ENCODE measurements at places on chromosomes 5 and 9.

- DNase-seq: no peak
Measured at GRCh38 chr5:150262502-150262901, 27.1 kb downstream of the CAMK2A start.

DNA sequence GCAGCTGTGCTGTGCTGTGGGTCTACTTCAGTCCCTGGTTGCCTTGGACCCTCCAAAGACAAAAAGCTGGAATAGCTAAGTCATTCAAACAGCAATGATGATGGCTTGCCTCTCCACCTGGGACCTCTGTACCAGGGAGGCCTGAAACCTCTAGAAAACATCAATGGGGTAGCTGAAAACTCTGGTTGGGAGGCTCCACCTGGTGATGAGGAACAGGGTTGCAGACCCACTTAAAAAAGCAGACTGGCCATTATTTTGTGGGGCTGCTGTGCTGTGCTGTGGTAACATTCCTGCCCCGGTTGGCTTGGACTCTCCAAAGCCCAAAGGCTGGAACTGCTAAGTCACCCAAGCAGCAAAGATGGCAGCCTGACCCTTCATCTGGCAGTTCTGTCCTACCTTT is 839.3 kb upstream of the ARRDC3 start:
- DNase-seq: no peak

DNA sequence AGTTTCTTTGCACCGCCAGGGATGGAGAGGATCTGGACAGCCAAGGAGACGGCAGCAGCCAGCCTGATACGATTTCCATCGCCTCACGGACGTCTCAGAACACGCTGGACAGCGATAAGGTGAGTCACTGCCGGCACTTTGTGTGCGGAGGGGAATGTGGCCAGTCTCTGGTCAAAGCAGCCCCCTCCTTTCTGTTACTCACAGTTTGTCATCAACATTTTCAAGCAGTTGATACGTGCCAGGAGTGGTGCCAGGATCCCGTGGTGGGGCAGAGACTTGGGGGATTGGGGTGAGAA is 175.1 kb upstream of the OTULINL start:
- no peak for DNase-seq

DNA sequence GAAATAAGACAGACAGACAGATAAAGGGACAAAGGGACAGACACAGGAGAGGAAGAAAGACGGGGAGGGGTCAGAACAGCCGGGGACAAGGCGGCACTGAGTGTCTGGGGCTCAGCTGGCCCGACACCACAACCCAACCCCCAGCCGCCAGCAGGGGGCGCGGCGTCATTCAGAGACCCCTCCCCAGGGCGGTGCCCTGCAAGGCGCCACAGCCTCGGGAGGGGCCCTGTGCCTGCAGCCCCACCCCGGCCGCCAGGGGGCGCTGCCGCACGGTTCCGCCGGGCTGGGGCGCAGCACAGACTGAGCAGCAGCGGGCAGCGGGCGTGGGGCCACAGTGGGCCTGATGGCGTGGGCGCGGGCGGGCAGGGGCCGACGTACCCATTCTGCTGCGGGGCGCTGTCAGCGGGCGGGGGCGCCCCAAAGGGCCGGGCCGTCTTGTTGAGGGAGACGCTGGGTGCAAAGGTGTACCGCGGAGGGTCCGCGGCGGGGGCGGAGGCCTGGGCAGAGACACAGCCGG is 5.9 kb downstream of the PDLIM7 start:
- DNase-seq: no peak

GRCh38 chr9:129568560-129569501 is 52.1 kb downstream of the C9orf50 start:
- no peak for DNase-seq

DNA sequence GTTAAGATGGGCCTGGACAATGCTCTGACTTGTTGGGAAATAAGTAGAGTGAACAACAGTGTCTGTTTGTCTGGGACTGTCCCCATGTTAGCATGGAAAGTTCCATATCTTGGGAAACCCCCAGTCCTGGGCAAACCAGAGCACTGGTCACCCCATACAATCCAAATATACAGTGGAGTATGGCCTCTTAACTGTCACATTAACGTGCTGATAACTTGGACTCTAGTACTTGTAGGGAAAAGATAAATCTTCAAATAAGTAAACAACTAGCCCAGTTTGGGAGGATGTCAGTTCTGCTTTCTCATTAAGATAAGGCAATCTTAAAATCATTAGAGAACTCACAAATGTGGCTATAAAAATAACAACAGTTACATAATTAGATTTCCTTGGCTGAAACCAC is 47.6 kb upstream of the JAK2 start:
- no peak for DNase-seq

- DNase-seq: no peak
Measured at GRCh38 chr5:160281275-160281674, 31.1 kb downstream of the CCNJL start.

DNA sequence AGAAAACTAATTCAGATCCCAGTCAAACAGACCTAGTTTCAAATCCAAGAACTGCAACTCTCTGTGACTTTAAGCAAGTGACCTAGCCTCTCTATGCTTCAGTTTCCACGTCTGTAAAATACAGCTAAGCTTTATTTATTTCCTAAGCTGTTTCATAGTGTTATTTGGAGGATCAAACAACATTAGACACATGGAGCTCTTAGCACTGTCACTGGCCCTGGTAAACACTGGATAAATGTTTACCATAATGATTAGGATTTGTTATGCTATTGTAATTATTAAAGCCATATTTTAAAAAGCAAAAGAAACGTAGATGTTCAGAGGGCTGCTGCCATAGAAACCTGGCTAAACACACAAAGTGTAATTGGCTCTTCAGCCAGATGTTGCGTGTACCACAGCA is 26.6 kb upstream of the C5orf58 start:
- DNase-seq: no peak

DNA sequence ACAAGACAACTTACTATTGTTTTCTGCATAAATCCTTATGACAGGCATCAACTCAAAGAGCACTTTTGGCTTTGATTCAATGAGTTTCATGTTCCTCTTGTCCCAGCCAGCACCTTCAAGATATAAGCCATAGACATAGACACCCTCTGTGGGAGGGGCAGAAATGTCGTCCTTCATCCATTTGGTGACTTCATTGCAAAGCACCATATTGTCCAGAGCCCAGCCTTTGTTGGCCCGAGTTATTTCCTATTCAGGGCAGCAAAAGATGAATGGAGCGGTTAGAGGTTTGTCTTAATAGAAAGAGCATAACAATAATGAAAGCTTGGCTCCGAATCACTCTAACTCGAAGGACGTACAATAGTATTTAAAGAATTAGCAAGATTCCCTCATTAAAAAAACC is 243.9 kb downstream of the DNAH5 start:
- DNase-seq: no peak

- DNase-seq: no peak
Measured at GRCh38 chr5:126513302-126513701, 81.7 kb downstream of the ALDH7A1 start.

GRCh38 chr5:82298668-82299067 is 20.5 kb upstream of the RPS23 start:
- DNase-seq: no peak

DNA sequence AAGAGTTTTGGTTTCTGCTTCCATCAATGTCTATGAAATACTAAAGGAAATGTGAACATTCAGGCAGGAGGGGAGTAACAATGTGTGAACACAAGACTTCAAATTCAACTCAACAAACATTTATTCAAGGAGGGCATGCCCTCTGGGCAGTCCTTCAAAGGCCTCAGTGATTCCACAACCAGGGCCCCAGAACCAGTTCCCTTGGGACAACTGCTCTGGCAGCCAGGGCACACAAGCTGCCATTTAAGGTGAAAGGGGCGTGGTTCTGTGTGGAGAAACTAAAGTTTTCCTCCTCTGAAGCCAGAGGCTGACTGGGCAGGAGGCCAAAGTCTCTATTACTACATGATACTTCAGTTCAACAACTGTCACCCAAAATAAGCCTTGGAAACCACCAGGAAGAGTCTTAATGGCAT is 3.2 kb downstream of the RBM18 start:
- no peak for DNase-seq

DNA sequence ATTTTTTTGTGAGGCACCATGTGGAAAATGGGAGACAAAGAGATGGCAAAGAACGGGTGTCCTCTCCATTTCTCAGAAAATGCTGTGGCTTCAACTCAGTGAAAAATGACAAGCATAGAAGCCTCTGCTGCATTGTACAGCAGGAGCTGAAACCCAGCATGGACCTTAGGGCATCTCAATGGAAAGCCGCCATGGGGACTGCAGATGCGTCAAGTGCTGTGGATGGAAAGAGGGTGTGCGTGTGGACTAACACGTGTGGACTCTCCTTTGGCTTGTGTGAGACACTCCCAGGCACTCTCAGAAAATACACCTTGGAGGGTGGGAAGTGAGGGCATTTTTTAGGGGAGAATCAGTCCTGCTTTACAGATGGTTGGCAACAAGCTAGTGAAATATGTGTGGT is 2.2 kb upstream of the GLRX start:
- no peak for DNase-seq

GRCh38 chr5:74903165-74903787 is 37.1 kb upstream of the FAM169A start:
- no peak for DNase-seq

DNA sequence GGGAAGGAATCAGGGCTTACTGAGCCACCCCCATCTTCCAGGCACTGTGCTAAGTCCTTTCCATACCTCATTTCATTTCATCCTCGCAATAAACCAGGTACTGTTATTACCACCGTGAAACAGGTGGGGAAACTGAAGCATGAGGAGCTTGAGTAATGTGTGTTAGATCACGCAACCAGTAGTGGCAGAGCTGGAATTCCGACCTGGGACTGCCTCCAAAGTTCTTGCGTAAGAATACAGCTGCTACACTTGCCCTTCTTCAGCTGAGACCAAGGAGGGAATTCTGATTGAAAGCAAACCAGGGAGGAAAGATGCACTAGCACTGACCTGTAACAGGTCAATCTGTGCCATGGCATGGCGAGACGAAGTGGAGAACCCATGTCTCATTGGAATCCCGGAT is 113.4 kb upstream of the MSX2 start:
- DNase-seq: no peak

- no peak for DNase-seq
Measured at GRCh38 chr5:160792732-160793529, 59.1 kb downstream of the ATP10B start.

GRCh38 chr5:177606071-177607051 is 6.4 kb downstream of the B4GALT7 start:
- no peak for DNase-seq

GRCh38 chr5:107058803-107059202 is 611.9 kb downstream of the EFNA5 start:
- no peak for DNase-seq

DNA sequence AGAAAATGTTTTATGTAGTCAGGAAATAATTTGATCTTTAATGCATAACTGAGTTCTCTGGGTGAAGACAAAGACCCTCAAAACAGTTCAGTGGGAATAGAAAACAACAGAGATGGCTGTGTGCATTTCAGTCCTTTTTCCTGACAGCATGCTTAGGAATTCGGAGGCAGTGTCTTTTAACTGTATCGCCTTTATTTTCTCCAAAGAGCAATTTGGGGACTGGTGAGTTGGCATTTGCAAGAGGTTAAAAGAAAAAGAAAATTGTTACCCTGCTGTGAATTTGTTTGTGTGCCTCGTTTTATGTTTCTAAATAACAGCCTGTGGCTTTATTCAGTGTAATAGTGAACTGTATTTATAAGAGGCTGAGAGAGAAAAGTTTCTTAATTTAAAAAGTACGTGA is 227.8 kb upstream of the DMAC1 start:
- no peak for DNase-seq

- no peak for DNase-seq
Measured at GRCh38 chr9:89185980-89186379, 7.4 kb upstream of the SHC3 start.

- DNase-seq: no peak
Measured at GRCh38 chr9:121884057-121884541, 209.0 kb downstream of the TTLL11 start.

- no peak for DNase-seq
Measured at GRCh38 chr9:3244963-3245653, 280.7 kb downstream of the RFX3 start.

DNA sequence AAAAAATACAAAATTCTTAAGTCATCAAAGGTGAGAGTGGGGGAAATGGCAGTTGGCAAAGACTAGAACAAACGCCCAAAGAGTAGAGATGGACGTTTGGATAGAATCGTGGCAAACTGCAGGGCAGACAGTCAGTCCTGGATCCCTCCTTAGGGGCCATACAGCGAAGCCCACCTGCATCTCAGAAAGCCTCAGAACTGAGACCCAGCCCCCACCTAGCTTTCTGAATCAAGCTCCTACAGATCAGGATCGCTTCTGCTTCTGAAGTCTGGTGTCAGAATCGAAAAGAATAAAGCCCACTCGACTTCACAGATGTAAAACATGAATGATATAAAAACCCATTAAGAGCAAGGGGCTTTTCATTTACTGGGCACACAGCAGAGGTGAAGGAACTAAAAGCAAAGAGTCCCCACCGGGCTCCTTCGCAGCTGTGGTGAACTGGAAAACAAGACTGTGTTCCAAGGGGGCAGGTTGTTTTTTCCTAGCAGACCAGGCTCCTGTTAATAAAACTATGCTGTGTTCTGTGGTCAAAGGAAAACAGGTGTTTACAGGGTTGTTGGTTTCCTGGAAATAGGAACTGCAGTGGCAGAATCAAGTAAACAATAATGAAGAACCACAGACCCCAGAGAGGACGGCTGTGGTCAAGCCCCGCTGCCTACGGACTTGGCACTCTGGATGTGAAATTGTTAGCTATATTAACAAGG is 91.8 kb downstream of the TLE1 start:
- DNase-seq: no peak

GRCh38 chr5:8726383-8727036 is 819.4 kb downstream of the SEMA5A start:
- DNase-seq: no peak

DNA sequence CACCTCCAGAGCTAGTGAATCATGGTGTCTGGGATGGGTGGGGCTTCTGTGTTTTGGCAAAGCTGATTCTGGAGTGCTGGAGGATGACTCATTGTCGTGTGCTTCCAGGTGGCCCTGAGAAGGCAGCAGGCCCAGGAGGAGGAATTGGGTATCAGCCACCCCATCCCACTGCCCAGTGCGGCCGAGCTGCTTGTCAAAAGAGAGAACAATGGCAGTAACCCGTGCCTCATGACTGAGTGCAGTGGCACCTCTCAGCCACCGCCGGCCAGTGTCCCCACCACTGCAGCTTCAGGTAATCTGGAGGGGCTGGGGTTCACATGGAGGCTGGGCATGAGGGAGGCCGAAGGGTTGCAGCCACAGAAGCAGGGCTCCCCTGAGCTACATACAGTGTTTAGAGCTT is 5.4 kb downstream of the DMRT1 start:
- no peak for DNase-seq

- no peak for DNase-seq
Measured at GRCh38 chr9:109812818-109813281, 32.9 kb downstream of the PALM2AKAP2 start.

DNA sequence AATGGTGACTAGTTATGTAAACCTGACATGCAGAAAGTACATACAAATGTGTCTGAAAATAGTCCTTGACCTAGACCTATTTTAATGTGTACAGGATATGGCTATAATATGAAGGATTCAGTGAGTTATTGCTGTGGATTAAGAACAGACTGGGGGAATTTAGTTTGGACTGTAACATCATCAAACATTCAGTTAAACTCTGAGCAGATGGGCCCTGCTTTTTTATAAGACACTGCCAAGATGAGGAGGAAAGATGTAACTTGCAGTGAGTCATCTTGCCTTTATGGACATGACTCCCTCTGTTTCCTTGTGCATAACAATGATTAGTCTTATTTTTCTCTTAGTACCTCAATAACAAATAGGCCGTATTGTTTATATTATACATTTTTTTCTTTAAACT is 12.2 kb downstream of the PPP3R2 start:
- DNase-seq: no peak

All from stimulated activated CD8-positive, alpha-beta memory T cell treated with anti-CD3 and anti-CD28 coated beads, Interleukin-7, amount 100 ng/mL, for 1 hour (primary cell).